ENCODE measurements at places on chromosomes 16 and 17. TPM values are rescaled to one million over a fixed set of nuclear protein-coding genes. Genes with fewer than 3 reads are reported as not detected.

- no peak for DNase-seq
Measured at GRCh38 chr16:83336603-83337002, 471.2 kb upstream of the HSBP1 start.

GRCh38 chr16:51276336-51276735 lies 125.3 kb upstream of the SALL1 start:
- DNase-seq: no peak

DNA sequence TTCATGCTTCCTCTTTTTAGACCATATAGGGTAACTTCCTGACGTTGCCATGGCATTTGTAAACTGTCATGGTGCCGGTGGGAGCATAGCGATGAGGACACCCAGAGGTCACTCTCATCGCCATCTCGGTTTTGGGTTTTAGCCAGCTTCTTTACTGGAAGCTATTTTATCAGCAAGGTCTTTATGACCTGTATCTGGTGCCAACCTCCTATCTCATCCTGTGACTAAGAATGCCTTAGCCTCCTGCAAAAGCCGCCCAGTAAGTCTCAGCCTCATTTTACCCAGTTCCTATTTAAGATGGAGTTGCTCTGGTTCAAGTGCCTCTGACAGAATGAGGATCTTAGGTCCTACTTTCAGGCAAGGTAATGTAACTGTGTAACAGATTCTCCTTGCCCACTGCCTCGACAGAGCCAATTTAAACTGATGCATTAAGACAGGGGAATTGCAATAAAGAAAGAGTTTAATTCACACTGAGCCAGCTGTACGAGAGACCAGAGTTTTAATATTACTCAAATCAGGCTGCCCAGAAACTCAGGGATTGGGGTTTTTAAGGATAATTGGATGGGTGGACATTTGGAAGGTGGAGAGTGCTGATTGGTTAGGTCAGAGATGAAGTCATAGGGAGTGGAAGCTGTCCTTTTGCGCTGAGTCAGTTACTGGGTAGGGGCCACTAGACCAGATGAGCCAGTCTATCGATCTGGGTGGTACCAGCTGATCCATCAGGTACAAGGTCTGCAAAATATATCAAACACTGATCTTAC lies 59.9 kb upstream of the ATF7IP2 start:
- DNase-seq: no peak

- DNase-seq: no peak
Measured at GRCh38 chr16:85573696-85574641, 39.2 kb upstream of the GSE1 start.

- DNase-seq: no peak
Measured at GRCh38 chr16:53018834-53019416, 33.8 kb downstream of the CHD9NB start.

GRCh38 chr17:42116705-42117396 lies 4.3 kb downstream of the KAT2A start:
- DNase-seq: peak; percentile 92

DNA sequence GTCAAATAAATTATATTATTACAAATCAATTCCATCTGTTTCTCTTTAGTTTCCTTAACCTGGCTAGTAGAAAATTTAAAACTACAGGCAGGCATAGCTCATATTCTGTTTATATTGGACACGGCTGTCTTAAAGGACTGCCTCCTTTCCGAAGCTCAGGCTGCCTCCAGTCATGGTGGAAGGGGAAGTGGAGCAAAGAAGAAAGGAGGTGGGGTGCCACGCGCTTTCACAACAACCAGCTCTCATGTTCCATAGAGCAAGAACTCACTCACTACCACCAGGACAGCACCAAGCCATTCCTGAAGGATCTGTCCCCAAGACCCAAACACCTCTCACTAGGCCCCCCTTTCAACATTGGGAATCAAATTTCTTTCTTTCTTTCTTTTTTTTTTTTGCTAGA lies 149.3 kb upstream of the KCNJ18 start:
- no peak for DNase-seq

DNA sequence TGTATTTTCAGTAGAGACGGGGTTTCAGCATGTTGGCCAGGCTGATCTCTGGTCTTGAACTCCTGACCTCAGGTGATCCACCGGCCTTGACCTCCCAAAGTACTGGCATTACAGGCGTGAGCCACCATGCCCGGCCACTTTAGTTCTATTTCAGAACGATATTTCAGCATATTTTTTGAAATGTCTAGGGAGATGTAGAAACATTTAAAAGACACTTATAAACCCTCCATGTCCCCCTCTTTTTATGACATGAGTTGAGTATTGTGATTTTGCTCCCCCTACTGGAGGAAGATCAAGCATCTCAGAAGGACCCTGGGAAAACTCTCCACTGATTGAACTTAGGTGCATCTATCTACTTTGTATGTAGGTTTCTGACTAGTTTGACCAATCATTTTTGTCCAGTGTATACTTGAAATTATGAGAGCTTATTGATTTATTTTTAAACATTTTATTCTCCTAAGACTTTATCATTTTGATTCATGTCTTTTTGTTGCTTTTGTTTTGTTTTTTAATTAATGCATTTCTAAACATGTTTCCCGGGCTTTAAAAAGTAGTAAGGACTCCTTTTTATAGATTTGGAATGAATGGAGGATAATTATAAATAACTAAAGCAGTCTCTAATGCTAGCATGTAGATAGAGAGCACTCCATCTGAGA lies 105.1 kb downstream of the CHD9 start:
- no peak for DNase-seq

DNA sequence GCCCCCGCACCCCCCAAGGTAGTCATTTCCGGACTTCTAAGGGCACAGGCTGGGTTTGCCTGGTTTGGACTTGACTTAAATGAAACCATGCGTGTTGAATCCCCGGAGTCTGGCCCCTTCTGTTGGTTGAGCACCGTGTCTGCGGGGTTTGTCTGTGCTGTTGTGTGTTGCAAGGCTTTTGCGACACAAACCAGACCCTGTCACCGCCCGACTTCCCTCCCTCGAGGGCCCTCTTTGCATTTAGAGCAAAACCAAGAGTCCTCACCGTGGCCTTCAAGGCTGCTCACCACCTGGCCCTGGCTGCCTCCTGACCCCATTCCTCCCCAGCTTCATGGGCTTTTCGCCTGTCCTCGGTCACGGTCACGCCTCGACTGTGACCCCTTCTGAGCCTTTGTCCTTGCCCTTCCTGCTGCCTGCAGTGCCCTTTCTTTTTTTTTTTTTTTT lies 7.4 kb downstream of the CRISPLD2 start:
- DNase-seq: no peak

DNA sequence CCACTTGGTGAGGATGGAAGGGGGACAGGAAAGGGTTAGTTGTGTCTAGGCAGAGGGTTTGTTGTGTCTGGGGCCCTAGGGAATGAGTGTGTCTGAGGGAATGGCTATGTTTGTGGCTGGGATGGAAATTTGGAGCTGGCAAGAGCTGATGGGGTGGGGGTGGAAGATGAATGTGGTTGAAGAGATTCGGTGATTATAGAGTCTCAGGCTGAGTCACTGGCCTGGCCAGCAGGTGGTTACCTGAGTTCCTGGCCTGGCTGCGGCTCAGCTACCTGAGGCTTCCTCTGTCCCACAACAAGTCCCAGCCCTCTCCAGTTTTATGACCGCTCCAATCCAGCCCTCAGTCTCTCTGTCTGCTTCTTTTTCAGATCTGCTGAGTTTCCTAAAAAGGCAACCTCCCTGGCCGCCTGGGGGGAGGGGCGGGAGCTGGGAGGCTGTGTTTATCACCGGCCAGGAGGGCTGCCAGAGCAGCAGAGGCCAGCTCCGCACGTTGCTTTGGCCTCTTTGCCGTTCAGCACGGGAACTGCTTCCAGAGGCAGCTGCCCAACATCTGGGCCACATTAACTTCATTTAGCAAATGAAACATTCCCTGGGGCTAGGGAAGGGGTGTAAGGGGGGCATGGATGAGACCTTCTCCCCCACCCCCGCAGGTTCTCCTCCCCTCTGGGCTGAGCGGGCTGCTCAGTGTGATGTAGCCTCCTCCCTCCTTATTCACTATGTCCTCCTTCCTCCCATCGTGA lies 21.8 kb downstream of the ITGB3 start:
- DNase-seq: peak; percentile 92

DNA sequence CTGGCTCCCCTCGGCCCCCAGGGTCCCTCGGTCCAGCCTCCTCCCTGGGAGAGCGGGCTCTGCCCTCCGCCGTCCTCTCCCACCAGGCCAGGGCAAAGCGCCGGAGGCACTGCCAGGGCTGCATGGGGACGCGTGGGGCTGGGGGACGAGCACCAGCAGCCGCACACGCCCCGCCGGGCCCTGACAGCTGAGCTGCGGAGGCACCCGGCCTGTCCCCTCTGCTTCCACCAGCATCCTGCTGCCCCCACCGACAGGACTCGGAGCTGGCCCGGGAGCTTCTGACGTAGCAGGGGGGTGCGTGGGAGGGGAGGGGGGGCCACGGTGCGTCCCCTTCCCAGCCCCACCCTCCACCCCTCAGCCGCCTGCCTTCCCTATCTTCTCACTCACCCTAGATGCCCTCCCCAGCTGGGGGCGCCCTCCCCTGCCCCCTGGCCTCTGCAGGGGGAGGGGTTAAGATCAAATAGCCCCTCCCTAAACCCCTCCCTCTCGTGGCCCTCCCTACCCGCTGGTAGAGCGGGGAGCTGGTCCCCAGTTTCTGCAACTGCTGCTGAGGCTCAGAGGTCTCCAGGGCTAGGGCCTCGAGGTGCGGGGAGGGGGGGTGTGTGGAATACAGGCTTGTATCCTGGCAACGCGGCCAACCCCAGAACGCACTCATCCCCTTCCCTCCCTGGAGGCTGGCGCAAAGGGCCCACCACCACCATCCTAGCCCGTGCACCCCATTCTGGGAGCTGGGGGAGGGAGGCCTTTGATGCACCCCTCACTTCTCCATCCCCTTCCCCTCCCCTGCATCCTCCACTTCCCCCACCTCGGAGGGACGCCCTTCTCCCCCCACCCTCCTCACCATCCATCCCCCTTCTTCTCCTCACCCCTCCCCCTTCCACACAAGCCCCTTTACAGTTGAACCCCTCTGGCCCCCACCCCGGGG lies 1.0 kb downstream of the SRCIN1 start:
- DNase-seq: no peak

GRCh38 chr17:9195411-9195810 lies 174.1 kb downstream of the NTN1 start:
- no peak for DNase-seq

DNA sequence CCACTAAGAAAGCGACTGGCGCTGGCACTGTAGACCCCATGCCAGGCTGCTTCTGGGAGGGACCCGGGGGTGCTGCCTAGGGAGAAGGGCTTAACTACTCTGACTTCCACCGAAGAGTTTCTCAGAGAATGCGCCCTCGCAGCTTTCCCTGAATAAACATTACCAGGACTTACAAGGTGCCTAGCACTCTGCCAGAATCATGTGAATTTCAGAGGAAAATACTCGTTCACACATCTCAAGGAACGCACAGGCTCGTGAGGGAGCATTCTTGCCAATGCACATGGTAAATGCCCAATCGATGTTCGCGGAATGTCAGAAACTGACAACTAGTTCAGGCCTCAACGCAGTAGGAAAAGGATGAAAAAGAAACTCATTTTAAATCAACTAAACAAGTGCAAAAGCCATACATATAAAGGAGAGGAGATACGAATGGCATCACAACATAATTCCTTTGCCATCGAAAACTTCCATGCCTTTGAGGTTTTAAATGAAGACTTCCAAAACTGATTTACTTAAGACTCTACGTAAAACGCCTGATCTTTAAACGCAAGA lies 999 bp downstream of the CMC2 start:
- DNase-seq: no peak

DNA sequence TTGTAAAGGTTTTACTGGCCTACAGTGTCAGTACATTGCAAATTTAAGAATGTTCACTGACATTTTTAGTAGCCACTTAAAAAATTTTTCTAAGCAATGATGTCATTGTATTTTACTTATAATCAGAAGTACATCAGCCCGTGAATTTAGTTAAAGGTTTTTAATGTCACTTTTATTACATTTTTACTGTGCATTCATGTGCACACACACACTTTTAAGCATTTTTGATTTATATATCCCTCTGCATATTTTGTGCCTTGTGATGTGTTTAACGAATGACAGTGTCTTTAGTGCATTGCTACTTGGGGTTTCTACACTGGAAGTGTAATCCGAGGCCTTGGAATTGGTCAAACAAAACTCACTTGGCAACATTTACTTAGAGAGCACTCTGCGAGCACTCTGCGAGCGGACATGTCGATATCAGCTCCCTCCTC lies 190.4 kb downstream of the WWOX start:
- no peak for DNase-seq

GRCh38 chr17:55433629-55434422 lies 12.2 kb upstream of the MMD start:
- DNase-seq: no peak

- DNase-seq: no peak
Measured at GRCh38 chr16:3562914-3563480, 14.2 kb downstream of the NLRC3 start.

GRCh38 chr17:54102246-54102645 lies 279.5 kb downstream of the KIF2B start:
- DNase-seq: no peak

DNA sequence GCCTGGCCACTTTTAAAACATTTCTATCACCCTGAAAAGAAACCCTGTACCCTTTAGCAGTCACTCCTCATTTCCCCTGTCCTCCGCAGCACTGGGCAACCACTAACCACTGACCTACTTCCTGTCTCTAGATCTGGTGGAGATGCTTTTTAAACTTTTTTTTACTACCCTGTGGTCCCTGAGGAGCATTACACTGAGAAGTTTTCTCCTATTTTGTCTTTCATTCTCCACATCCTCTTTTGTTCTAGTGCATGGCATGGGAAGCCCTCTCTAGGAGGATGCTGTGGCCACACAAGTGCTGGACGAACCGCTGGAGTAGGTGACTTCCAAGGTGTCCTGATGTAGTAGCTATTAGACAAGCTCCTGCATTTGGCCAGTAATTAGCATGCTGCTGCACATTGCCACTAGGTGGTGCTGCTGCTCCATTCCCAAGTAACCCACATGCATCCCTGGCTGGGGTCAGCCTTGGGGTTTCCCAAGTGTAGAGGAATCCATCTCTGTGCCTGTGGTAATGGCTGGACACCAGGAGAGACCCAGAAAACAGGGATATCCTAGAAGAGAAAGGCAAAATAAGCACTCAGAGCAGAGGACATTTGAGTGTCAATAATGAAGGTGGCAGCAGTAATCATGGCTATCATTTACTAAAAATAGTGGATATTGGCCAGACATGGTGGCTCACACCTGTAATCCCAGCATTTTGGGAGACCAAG lies 143.8 kb upstream of the CRHR1 start:
- peak; percentile 74 for DNase-seq

DNA sequence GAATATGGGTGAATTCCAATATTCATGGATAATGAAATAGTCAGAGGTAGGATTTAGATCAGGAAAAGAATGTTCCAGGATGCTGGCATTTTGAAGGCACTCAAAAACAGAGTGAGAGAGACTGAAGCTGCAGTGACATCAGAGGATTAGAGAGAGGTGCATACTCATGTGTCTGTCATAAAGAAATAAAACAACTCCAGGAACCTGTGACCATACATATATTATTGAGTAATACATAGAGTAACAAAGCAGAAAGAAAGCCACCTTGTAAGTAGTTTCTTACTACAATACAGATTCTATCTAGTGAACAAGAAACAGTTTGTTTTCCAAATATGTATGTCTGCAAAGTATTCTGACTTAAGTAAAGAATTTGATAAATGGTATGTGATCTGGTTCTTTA lies 62.3 kb upstream of the PHOSPHO1 start:
- DNase-seq: no peak

KRT36 gene
- total RNA-seq: not detected

MYH1 gene
- not detected for total RNA-seq

UNK gene
- total RNA-seq: 73.9 TPM

ADAM11 gene
- not detected for total RNA-seq

CEMP1 gene
- total RNA-seq: not detected

FOXC2 gene
- 57.2 TPM for total RNA-seq

PRAC2 gene
- not detected for total RNA-seq

ASIC2 gene
- total RNA-seq: not detected

TPPP3 gene
- total RNA-seq: 2.8 TPM

PLCG2 gene
- 34.2 TPM for total RNA-seq

GPS2 gene
- 52.4 TPM for total RNA-seq

Data from ascending aorta (tissue), 2 donors.